Esophagus mucosa (tissue), 1 donor: ENCODE measurements at places on chromosomes 11 and 22. TPM values are rescaled to one million over a fixed set of nuclear protein-coding genes. Genes with fewer than 3 reads are reported as not detected.

- ATAC-seq: peak; percentile 98
Observed at GRCh38 chr11:115222218-115222862, 281.9 kb downstream of the CADM1 start.

- no peak for ATAC-seq
Observed at GRCh38 chr11:95325777-95326258, 94.8 kb upstream of the SESN3 start.

- no peak for ATAC-seq
Observed at GRCh38 chr11:73536961-73537360, 61.0 kb downstream of the FAM168A start.

DNA sequence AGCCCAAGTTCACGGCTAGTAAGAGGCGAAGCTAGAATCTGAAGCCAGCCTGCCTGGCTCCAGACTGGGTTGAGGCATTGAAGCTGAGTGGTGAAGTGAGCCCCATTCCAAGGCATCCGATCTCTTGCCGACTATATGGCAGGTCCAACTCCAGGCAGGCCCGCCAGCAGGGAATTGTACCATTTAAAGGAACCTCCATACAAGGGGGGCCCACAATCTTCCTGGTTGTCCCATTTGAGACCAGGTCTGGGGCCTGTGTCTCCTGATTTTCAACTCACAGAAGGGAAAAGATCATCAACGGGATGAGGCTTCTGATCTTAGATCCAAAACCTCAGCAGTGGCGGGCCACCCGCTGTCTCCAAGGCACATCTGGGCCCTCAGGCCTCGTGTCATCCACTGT, 4.1 kb downstream of the SCN2B start:
- ATAC-seq: no peak

GRCh38 chr11:65786008-65786785, 666 bp upstream of the OVOL1 start:
- peak; percentile 75 for ATAC-seq

DNA sequence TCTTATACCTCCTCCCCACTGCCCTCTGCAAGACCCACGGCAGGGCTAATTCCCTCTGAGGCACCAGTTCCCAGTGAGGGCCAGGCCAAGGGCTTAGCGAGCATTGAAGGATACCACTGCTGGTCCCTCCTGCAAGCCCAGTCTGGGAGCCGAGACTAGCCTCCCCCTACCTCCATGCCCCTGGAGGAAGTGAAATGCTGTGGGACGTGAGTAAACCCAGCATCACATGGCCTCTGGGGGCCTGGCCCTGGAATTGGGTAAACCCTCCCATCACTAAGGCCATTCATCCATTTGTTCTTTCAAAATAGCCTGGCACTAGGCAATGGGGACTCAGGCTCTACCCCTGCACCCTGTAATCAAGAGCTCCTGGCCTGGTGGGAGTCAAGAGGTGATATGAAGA, 24.7 kb downstream of the ARAP1 start:
- no peak for ATAC-seq

DNA sequence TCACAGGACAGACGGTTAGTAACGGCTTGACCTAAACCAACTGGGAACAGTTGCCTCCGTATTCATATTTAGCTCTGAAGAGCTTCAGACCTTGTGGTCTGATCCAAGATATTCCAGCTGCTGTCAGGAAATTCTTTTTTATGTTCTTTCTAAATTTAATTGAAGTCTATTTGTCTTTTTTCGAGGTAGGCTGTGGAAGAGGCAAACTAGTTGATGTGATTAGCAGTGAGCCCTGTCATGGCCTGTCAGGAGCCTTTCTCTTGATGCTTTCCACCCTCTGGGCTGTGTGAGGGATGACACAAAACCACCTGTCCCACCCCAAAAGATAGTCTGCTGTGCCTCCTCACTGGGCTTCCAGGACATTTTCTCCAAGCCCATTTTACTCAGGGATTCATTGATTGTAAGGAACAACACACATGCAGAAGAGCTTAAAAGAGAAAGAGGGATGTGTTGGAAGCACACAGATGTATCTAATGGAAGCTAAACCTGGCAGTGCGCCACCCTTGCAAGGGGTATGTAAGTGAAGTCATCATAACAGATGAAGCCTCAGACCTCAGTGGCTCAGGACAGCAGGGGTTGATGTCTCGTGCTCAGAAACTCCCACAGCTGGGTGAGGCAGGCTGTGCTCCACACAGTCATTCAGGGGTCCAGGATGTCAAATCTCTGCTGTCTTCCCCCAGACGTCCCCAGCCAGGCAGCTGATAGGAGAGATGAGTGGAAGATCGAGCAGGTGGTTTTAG, 170.0 kb downstream of the NCAM1 start:
- no peak for ATAC-seq

DNA sequence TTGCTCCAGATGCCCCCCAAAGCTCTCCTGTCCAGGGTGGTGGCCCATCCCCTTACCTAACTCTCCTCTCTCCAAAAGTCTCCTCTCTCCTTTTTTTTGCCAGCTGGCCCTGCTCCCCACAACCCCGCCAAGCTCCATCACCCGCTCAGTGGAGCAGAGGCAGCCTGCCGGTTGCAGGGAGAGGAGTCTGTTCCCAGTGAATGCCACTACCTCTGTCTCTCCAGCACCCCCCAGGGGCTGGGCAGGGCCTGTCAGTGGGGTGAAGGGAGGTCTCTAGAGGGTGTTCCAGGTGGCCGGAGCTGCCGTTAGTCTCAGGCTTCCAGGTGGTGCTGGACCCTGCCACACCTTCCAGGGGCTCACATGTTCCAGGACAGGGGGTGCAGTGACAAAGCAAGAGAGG, 387.0 kb downstream of the CTTN start:
- no peak for ATAC-seq

- no peak for ATAC-seq
Observed at GRCh38 chr11:1845561-1846452, 7.0 kb downstream of the TNNI2 start.

DNA sequence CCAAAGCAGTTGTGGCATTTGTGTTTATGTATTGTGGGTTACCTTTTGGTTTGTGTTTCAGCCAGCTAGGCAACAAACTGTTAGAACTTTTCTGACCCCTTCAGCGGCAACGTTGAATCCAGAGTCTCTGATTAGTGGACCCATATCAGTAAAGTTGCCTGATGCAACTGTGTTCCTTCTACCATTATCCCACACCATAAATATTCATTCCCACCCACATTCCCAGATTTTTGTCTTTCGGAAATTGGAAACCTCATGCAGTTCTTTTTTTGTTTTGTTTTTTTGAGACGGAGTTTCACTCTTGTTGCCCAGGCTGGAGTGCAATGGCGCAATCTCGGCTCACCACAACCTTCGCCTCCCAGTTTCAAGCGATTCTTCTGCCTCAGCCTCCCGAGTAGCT, 30.7 kb upstream of the RBX1 start:
- ATAC-seq: no peak

- no peak for ATAC-seq
Observed at GRCh38 chr11:22192289-22192641, 620 bp upstream of the ANO5 start.

H19 gene
- total RNA-seq: 6.5 TPM

RBM14 gene
- 36.8 TPM for total RNA-seq

OR4A16 gene
- not detected for total RNA-seq
